ENCODE measurements at places on chromosomes 11 and 22. TPM values are rescaled to one million over a fixed set of nuclear protein-coding genes. Genes with fewer than 3 reads are reported as not detected.

DNA sequence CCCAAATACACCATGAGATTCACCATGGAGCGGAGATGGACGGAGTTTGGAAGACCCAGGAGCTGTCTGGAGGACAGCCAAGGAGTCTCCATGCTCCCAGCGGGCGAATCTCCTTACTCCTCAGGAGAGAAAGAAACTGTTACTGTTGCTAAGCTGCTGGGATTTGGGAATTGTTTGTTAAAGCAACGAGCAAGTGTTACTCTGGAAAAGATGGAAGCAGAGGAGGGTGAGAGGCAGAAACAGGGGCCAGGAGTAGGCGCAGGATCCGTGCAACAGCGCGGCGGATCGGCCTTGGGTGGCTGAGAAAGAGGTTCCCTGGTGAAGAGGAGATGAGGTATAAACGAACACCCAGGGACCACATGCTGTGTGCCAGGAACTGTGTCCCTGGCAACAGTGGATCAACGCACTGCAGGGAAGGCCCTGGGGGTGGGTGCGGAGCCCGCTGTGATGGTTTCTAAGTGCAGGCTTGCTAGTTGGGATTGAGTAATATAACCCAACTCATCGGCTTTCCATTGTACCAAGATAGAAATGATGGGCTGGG lies 1436.4 kb downstream of the BRD1 start:
- no peak for DNase-seq

- DNase-seq = no peak
These were observed 878.6 kb upstream of the CCDC90B start for GRCh38 chr11:84164728-84165127.

GRCh38 chr11:134901955-134902918 lies 490.2 kb upstream of the B3GAT1 start:
- peak; percentile 38 for DNase-seq

DNA sequence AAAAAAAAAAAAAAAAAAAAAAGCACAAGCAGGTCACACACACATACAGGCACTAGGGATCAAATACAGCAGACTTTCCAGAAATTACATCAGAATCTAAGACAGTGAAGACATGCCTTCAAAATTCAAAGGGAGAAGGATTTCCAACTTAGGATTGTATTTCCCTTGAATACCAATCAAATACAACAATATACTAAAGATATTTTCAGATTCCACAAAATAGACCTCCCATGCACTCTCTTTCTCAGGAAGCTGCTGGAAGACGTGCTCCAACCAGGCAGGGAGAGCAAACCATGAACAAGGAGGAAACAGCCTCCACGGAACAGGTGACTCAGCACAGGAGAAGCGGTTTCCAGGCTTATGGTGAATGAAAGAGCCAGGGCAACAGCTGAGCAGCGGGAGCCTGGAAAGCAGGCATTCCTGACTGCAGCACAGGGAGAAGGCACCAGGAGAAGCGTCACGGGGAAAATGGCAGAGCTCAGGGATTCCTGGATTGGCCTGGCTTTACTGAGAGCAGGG lies 32.0 kb downstream of the TMEM184B start:
- DNase-seq = peak; percentile 86

DNA sequence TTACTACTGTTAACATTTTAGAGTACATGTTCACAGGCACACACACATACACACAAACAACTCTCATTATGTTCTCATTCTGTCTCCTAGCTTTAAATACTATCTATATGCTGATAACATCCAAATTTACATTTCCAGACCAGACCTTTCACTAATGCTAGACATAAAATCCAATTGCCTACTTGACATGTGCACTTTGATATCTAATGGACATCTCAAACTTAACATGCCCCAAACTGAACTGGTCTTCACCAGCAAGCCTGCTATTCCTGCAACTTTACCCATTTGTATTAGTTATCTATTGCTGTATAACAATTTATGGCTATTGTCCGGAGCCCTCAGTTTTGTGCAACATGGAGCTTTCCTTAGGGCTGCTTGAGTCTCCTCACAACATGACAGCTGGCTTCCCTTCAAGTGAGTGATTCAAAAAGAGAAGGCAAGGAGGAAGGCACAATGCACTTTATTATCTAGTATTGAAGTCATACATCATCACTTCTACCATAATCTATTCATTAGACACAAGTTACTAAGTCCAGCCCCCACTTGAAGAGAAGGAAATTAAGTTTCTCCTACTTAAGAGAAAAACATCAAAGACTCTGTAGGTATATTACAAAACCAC lies 3.0 kb downstream of the SLC36A4 start:
- DNase-seq = no peak

DNA sequence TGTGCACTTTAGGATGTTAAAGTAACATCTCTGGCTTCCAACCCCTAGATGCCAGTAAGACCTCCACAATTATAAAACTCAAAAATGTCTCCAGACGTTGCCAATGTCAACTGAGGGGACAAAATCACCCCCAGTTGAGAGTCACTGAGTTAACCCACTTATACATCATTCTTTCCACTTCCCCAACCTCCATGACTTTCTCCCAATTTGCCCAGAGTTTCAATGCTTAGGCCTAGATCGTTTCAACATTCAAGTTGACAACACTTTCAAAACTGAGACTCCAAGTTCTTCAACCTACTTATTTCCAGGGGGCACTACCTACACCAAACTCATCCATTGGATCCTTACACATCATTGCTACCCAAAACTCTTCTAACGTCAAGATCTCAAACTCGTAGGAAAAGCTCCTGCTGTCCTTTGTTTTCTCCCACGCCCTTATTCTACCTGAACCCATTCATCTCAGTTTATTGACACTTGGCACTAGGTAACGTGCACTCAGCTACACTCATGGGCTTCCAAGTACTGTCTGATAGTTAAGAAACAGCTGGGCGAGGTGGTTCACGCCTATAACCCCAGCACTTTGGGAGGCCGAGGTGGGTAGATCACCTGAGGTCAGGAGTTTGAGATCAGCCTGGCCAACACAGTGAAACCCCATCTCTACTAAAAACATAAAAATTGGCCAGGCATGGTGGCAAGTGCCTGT lies 24.5 kb downstream of the RBFOX2 start:
- no peak for DNase-seq

The TSSK2 gene
- polyA plus RNA-seq = not detected

The E2F8 gene
- 14.0 TPM for polyA plus RNA-seq

DNA sequence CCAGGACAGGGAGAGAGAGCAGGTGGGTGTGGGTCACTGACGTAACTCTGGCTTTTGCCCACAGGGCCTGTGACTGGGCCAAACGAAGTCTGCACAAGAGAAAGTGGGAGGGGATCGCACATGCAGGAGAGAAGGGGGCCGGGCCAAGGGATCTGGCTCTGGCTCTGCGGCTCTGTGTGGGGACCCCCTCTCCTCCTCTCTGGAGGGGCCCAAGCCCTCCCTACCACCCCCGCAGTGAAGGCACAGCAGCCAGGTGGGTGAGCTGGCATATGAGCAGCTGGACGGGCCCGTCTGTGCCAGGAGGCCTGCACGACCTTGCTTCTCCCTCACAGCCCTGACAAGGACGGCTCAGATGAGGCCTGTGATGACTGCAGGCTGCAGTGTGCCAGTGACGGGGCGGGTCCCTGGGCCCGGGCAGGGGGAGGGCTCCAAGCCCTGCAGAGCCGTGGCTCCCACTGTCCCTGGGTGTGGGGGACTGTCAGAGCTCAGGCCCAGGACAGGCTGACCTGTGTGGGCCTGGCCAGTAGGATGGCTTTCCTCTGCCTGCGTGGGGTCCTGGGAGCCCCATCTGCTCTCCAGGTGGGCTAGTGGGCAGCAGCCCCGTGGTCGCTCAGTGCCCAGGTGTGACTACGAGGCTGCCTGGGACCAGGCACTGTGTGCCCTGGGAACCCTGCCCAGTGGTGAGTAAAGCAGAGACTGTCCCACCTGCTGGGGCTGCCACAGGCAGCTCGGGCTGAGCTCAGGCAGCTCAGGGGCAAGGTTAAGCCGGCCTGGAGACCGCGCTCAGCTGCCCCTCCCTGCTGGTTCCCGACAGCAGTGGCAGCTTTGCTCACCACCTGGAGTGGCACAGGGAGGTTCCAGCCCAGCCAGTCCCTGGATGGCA lies 22.2 kb downstream of the MRGPRG start:
- DNase-seq = peak; percentile 40

GRCh38 chr11:1761857-1762536 lies 1.7 kb downstream of the CTSD start:
- no peak for DNase-seq

The RPS6KB2 gene
- 33.2 TPM for polyA plus RNA-seq

DNA sequence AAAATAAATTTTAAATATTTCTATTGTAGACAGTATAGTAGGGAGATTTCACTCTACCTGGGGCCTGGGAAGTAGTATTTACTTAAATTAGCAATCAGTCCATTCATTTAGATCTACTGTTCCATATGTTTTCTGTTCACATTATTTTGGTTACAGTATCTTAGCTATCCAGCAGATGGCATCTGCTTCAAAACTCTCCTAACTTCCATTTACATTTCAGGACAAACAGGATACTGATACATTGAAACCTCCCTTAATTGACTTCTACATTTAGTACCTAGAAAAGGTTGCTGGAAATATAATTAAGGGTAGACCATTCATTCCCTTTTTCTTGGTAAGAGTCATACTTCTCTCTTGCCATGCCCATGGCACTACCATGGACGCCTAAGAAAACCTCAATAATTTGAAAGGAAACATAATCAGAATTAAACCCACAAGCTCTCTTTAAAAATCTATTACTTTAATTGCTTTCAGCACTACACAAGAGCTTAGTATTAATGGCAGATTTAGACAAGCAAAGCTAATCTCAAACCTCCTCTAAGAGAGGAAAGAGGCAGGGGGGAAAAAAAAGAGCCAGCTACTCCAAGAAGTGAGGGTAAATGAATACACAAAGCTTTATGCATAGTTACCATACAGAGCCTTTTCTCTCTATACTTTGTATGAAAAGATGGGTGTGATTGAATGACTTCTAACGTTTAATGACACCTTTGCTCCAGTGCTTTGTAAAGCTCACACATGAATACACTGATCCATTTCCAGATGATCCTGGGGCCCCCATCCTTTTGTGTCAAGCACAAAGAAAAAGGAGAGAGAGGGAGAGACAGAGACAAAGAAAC lies 131.2 kb upstream of the MTMR2 start:
- peak; percentile 72 for DNase-seq

The SUSD2 gene
- polyA plus RNA-seq = 0.56 TPM
